Left ventricle myocardium superior (tissue), 1 donor: ENCODE measurements at places on chromosomes 2 and 18. TPM values are rescaled to one million over a fixed set of nuclear protein-coding genes. Genes with fewer than 3 reads are reported as not detected.

GRCh38 chr2:110851531-110851930 is 119.2 kb downstream of the ACOXL start:
- DNase-seq, result no peak

GRCh38 chr2:234843411-234843810 is 108.4 kb upstream of the SH3BP4 start:
- DNase-seq, result no peak

GRCh38 chr2:173623438-173624319 is 269.0 kb downstream of the CDCA7 start:
- no peak for DNase-seq

DNA sequence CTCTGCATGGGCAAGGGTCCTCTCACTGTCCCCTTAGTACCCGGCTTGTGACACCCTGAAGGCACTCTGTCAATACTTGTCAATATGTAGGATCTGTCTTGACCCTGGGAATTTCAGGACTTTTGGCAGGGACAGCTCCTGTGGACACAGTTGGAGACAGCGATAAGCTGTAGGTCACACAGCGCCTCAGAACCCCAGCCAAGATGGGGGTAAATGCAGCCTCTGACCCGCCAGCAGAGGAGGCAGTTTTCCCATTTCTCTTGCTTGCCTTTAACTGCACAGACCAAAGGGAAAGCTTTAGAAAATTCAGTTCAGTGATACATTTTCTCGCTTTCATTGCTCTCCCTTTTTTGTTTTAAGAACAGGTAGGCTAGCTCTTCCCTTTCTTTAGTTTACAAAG is 54.8 kb upstream of the KLHL29 start:
- no peak for DNase-seq

GRCh38 chr18:9750606-9751304 is 42.7 kb downstream of the RAB31 start:
- no peak for DNase-seq

- peak; percentile 53 for DNase-seq
Observed at GRCh38 chr18:2901423-2901985, 54.7 kb downstream of the EMILIN2 start.

Gene RAB31
- total RNA-seq, result 7.6 TPM
